ENCODE measurements at places on chromosomes 1 and 21. TPM values are rescaled to one million over a fixed set of nuclear protein-coding genes. Genes with fewer than 3 reads are reported as not detected.

The DDX20 gene
- total RNA-seq, result 11.4 TPM

- H3K27ac ChIP-seq, result no peak overlapping the region
- H3K27me3 ChIP-seq, result peaks cover 4% of the 10 kb centered on the region
- no peaks in the 10 kb centered on the region for H3K36me3 ChIP-seq
- no peak overlapping the region for H3K4me3 ChIP-seq
- H3K4me1 ChIP-seq, result peaks cover 21% of the 10 kb centered on the region
- DNase-seq, result no peak
Observed at GRCh38 chr1:112841825-112842224, 114.2 kb downstream of the SLC16A1 start.

DNA sequence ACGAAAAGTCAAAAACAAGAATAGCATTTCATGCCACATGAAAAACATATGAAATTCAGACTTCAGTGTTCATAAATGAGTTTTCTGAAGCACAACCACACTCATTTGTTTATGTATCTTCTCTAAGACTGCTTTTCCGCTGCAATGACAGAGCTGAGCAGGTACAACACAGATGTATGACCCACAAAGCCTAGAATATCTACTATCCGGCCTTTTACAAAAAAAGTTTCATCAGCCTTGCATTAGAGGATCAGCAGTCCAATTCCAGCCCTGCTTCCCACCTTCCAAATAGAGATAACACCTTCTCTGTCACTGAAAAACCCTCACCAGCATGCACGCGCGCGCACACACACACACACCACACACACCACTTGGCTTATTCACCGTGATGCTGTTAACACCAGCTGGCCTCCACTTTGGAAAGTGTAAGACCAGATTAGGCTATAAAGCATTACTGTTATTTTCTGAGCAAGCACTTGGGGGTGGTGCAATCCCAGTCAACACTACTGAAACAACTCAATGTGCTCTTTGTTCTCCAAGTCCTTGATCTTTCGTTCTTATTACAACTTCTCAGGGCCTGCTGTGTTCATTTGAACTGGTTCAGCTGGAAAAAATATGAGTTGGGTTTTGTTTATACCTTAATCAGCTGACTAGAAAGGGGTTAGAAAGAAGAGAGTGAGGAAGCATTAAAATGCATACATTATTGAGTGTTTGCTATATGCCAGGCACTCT, 90.0 kb downstream of the GLUL start:
- H3K36me3 ChIP-seq, result no peaks in the 10 kb centered on the region
- peaks cover 29% of the 10 kb centered on the region for H3K4me1 ChIP-seq
- peak overlapping the region; percentile 73 for H3K27ac ChIP-seq
- no peak overlapping the region for H3K4me3 ChIP-seq

DNA sequence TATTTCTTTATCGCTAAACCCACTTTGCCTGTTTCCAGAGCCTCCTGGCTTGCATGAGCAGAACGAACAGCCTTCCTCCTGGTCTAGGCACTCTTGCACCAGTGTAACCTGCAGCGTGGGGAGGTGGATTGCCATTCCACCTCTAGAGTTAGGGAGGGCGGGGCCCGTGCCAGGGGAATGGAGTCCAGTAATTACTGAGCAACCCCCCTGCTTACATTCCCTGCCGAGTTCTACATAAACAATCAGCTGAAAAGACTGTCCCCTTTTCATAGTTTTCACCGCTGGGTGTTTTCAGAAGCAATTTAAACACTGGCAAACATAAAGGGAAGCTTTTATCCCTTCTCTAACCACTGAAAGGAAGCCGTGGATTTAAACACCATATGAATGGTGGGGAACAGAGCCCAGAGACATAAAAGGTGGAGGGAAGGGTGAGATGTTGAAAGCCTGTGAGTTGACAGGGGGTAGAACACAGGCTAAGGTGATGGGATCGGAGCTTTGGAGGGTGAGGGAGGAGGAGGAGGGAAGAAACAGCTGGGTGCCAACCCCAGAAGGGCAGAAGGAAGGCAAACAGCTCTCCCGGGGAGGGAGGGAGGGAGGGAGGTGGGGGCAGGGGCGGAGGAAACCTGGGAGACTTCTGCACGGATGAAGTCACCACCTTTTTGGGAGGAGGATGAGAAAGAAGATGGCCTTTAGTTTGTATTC, 68.0 kb upstream of the WDR26 start:
- H3K27me3 ChIP-seq, result peaks cover 7% of the 10 kb centered on the region
- H3K27ac ChIP-seq, result no peak overlapping the region
- DNase-seq, result no peak

The C8A gene
- not detected for total RNA-seq

The ANKRD35 gene
- 0.20 TPM for total RNA-seq

The EDEM3 gene
- 10.5 TPM for total RNA-seq

DNA sequence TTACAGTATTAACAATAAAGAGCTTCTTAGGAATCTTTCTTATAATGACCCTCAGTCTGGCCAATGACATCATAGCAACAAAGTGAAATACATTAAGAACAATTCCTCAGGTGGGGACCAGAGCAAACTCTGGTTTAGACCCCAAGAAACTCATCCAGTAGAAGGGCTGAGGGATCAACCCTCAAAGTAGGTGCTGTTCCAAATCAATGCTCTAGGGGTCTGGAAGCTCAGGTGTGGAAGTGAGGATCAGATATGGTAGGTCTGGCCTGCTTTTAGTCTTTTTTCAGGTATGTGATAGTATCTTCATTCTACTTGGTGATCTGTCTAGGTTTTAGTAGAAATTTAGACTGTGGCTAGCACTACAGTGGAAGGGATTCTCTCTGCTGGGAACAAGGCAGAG, 291.7 kb downstream of the PDE4B start:
- no peaks in the 10 kb centered on the region for H3K4me1 ChIP-seq
- H3K27me3 ChIP-seq, result peaks cover 18% of the 10 kb centered on the region
- H3K4me3 ChIP-seq, result no peak overlapping the region
- H3K36me3 ChIP-seq, result no peaks in the 10 kb centered on the region
- no peak for DNase-seq

GRCh38 chr1:41539999-41540398, 55.5 kb upstream of the EDN2 start:
- no peak overlapping the region for H3K4me3 ChIP-seq
- H3K27me3 ChIP-seq, result no peaks in the 10 kb centered on the region
- H3K36me3 ChIP-seq, result peaks cover 36% of the 10 kb centered on the region
- H3K4me1 ChIP-seq, result no peaks in the 10 kb centered on the region
- no peak for DNase-seq

The BSND gene
- not detected for total RNA-seq

The TTC3 gene
- total RNA-seq, result 53.8 TPM

GRCh38 chr1:157894613-157895165, 53.1 kb upstream of the CD5L start:
- no peaks in the 10 kb centered on the region for H3K4me1 ChIP-seq
- H3K4me3 ChIP-seq, result no peak overlapping the region
- no peak for DNase-seq
- H3K36me3 ChIP-seq, result no peaks in the 10 kb centered on the region

DNA sequence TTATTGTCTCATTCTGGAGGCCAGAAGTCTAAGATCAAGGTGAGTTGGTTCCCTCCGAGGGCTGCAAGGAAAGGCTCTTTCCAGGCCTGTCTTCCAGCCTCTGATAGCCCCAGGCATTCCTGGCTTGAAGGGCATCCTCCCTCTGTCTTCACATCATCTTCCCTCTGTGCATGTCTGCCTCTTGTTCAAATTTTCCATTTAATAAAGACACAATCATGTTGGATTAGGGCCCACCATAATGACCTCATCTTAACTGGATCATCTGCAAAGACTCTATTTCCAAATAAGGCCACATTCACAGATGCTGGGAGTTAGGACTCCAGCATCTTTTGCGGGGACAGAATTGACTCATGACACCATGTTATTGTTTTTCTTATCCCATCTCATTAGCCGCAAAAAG, 24.5 kb downstream of the HUNK start:
- H3K36me3 ChIP-seq, result no peaks in the 10 kb centered on the region
- peaks cover 17% of the 10 kb centered on the region for H3K4me1 ChIP-seq
- DNase-seq, result no peak
- H3K4me3 ChIP-seq, result no peak overlapping the region
- H3K27me3 ChIP-seq, result peaks cover 11% of the 10 kb centered on the region

DNA sequence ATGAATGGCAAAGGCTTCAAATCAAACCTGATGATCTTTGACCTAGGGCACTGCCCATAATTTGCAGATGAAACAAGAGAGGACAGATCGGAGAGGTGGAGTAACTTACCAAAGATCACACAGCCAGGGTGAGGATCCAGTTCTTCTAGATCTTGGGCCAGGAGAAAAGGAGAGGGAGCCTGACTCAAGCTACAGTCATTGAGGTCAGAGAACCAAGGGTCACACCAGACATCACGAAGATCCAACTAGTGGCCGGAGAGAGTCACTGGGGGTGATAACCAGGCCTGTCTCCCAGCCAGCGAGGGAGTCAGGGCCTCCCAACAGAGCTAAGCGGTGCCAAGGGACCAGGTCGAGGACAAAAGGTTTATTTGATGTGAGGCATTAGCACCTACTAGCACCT, 115.0 kb downstream of the RIPK4 start:
- no peaks in the 10 kb centered on the region for H3K36me3 ChIP-seq
- H3K4me1 ChIP-seq, result peaks cover 3% of the 10 kb centered on the region
- H3K27me3 ChIP-seq, result peaks cover 2% of the 10 kb centered on the region
- DNase-seq, result no peak
- no peak overlapping the region for H3K4me3 ChIP-seq

DNA sequence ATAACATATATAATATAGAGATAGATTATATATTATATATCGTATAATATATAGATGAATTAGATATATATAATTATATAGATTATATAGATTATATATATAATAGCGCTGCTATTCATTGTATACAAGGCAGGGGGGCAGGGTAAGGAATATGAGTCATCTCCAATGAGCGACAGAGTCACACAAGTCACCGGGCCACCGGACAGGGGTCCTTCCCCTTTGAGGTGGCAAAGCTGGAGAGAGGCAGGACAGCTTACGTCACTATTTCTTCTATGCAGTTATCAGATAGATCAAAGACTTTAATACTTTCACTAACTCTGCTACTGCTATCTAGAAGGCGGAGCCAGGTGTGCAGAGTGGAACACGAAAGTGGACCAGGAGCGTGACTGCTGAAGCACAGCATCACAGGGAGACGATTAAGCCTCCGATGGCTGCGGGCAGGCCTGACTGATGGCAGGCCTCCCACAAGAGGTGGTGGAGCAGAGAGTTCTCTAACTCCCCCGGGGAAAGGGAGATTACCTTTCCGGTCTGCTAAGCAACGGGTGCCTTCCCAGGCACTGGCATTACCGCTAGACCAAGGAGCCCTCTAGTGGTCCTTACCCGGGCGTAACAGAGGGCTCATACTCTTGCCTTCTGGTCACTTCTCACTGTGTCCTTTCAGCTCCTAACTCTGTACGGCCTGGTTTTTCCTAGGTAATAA, 2154.7 kb downstream of the MRPL39 start:
- H3K4me1 ChIP-seq, result peaks cover 3% of the 10 kb centered on the region
- H3K4me3 ChIP-seq, result no peak overlapping the region
- no peak overlapping the region for H3K27ac ChIP-seq
- DNase-seq, result peak; percentile 43
- no peaks in the 10 kb centered on the region for H3K36me3 ChIP-seq
- H3K27me3 ChIP-seq, result no peaks in the 10 kb centered on the region

- H3K36me3 ChIP-seq, result no peaks in the 10 kb centered on the region
- no peak overlapping the region for H3K27ac ChIP-seq
- H3K4me3 ChIP-seq, result no peak overlapping the region
- H3K27me3 ChIP-seq, result no peaks in the 10 kb centered on the region
Observed at GRCh38 chr21:37561506-37561905, 194.9 kb downstream of the DYRK1A start.

DNA sequence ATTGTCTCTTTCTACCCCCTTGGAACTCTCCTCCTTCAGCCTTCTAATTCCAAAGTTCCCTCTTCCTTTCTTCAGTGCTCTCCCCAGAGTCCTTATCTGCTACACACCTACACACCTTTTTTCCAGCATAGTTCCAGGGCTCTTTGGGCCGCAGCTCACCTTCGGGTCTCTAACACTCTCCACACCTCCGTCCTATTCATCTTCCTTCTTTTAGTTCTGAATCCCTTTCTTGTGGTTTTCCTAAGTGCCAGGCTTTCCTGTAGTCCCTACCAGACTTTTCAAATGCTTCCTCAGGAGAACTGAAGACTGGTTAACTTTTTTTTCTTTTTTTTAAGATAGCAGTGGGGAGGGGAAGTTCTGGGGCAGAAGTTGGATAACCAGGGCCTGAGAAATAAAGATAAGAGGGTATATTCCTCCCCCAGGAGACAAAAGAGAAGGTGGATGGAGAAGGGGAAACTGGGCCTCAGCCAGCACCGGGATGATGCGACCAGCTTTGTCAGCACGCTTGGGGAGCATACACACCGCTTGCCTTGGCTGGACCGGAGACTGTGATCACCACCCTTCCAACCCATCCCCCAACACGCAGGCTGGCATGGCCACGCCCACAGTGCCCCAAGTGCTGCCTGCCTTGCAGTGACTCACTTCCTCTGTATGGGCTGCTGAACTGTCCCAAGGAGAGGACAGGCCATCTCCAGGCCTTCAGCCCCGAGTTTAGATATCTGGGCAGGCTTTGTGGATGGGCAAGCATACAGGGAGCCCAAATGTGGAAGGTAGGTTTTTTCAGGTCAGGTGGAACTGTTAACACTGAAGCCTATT, 2.5 kb upstream of the CERS2 start:
- peaks cover 2% of the 10 kb centered on the region for H3K36me3 ChIP-seq
- H3K27ac ChIP-seq, result peak overlapping the region; percentile 75
- H3K4me3 ChIP-seq, result peak overlapping the region; percentile 44
- H3K4me1 ChIP-seq, result peaks cover 51% of the 10 kb centered on the region
- H3K27me3 ChIP-seq, result no peaks in the 10 kb centered on the region
- peak; percentile 86 for DNase-seq

DNA sequence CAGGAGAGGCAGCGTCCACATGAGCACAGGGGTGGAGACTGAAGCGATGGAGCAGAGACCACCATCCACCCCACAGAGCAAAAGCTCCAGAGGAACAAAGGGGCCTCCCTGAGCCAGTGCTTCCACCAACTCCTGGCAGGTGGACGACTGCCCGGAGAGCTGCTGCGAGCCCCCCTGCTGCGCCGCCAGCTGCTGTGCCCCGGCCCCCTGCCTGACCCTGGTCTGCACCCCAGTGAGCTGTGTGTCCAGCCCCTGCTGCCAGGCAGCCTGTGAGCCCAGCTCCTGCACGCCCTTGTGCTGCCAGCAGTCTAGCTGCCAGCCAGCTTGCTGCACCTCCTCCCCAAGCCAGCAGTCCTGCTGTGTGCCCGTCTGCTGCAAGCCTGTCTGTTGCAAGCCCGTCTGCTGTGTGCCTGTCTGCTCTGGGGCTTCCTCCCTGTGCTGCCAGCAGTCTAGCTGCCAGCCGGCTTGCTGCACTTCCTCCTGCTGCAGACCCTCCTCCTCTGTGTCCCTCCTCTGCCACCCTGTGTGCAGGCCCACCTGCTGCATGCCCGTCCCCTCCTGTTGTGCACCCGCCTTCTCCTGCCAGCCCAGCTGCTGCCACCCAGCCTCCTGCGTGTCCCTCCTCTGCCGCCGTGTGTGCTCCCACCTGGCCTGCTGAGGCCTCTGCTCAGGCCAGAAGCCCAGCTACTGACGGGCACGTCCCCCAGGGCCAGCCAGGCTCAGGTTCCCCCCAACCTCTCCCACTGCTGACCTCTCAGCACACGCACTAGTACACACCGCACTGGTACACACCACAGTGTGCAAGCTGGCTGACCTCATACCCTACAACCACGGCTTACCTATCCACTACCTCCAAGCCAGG, 5.4 kb downstream of the KRTAP10-12 start:
- peaks cover 71% of the 10 kb centered on the region for H3K27me3 ChIP-seq
- H3K4me1 ChIP-seq, result peaks cover 6% of the 10 kb centered on the region
- H3K36me3 ChIP-seq, result peaks cover 8% of the 10 kb centered on the region
- no peak for DNase-seq
- H3K27ac ChIP-seq, result no peak overlapping the region

- no peaks in the 10 kb centered on the region for H3K27me3 ChIP-seq
- no peak overlapping the region for H3K27ac ChIP-seq
- H3K4me3 ChIP-seq, result no peak overlapping the region
- DNase-seq, result no peak
Observed at GRCh38 chr1:234507626-234508387, 28.8 kb upstream of the TARBP1 start.

The TPRG1L gene
- total RNA-seq, result 6.8 TPM
